ENCODE measurements at places on chromosomes 13 and 19.

GRCh38 chr13:55669051-55669450 lies 1471.7 kb upstream of the PRR20A start:
- no peak for DNase-seq

DNA sequence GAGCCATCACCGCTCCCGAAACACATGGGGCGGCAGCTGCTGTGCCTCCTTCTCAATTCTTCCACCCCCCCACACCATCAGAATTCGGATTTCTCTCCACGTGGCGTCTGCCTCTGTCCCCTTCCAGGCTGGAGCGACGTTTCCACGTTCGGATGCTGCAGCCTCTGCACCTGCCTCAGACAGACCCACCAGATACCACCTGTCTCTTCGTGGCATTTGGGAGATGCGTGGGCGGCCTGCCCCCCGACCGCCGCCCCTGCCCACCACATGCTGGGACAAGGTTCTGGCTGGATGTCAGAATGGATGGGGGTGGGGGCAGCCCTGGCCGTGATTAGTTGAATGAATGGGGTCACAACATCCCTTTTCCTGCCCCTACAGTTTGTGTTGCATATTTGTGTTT lies 90.0 kb downstream of the SLC7A1 start:
- no peak for DNase-seq

DNA sequence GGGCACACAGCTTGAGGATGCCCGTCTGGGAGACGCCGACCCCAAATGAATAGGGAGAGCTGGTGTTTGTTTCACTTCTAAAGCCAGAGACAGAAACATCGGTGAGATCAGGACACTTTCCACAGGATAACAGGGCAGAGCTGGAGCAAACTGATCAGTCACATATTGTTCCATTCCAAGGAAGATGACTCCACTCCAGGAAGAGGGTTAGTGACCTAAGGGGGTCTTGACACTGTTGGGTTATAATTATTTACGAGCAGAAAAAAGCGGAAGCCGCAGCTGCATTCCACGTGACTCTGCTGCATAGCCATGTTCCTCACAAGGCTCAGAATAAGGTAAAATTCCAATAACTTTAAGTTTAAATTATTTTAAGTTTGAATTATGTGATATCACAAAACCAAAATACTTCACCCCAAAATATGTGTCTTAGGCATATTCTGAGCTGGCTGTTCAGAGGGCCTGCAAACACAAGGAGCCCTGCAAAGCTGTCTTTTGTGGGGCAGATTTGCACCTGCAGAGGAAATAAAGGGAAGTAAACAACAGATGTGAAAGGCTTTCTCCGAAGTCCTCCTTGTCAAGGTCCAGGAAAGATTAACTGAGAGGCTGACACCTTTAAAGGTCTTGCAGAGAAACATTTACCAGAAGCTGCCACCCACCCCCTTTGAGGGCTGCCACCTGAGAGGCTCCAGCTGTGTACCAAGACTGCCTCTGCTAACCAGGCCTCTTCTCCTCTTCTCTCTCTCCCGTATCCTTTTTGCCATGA lies 819.2 kb downstream of the UQCRFS1 start:
- no peak for DNase-seq

DNA sequence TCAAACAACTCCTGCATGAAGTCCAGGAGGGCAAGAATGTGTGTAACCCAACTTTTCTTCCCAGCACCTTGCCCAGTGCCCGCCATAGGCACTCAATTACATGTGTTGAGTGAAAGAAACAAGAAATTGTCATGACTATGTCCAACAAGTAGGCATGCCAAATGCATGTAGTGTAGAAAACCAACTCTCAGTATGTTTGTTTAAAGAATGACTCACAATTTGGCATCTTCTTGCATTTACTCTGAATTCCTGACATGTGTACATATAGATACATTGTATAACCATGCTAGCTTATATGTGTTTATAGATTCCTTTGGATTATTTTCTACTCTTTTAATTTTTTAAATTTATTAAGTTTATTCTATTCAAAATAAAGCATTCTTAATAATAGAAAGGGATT lies 305.0 kb downstream of the EFNB2 start:
- DNase-seq, result peak; percentile 23

GRCh38 chr19:6509118-6509971 lies 7.2 kb upstream of the TUBB4A start:
- no peak for DNase-seq

- DNase-seq, result no peak
Observed at GRCh38 chr13:45695198-45695730, 6.9 kb upstream of the CBY2 start.

DNA sequence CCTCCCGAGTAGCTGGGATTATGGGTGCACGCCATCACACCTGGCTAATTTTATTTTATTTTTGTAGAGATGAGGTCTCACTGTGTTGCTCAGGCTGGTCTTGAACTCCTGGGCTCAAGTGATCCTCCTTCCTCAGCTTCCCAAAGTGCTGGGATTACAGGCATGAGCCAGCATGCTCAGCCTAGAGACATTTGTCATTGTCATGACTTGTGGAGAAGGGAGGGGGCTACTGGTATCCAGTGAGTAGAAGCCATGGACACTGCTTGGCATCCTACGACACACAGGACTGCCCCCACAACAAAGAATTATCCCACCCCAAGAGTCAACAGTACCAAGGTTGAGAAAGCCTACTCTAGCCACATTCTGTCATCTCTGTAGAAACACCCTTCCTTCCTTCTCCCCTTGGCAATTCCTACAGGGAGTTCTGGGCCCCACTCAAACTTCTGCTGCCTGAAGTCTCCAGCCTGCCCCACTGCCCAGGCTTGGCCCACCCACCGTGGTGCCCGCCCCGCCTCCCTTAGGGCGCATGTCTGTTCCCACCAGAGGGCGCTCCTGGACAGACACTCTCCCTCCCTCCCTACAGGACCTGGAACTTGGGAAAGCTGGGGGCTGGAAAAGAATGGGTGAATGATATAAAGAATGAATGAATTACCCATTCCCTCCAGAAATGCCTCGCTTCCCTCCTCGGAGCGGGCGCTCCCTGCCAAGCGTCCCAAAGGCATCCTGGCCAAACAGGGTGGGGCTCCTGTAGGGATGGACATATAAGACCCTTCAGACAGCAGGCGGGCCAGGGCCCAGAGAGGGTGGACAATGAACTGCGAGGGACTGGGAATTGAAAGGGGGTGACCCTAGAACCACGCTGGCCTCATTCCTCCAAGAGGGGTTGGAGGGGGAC lies 5.5 kb upstream of the EMP3 start:
- peak; percentile 77 for DNase-seq

DNA sequence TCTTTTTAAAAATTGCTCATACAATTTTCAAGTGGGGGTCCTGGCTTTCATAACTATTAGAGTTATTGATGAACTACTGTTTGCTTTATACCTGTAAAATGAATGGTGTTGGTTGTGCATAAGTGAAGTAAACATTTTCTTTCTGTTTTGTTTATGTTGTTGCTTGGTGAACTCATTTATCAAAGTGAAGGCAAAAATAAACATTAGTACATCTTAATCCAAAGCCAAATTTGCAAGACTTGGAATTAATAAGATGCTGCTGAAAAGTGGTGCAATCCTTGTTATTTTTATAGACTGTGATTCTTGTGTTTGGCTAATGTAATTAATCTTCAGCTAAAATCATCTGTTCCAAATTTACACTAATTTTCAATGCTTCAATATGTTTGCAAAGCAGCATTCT lies 24.4 kb upstream of the DCT start:
- no peak for DNase-seq

- DNase-seq, result no peak
Observed at GRCh38 chr13:111909501-111909900, 157.4 kb upstream of the SOX1 start.

- no peak for DNase-seq
Observed at GRCh38 chr13:30421093-30422053, 920 bp upstream of the UBE2L5 start.

GRCh38 chr19:18610245-18610555 lies 2.5 kb upstream of the TMEM59L start:
- no peak for DNase-seq

DNA sequence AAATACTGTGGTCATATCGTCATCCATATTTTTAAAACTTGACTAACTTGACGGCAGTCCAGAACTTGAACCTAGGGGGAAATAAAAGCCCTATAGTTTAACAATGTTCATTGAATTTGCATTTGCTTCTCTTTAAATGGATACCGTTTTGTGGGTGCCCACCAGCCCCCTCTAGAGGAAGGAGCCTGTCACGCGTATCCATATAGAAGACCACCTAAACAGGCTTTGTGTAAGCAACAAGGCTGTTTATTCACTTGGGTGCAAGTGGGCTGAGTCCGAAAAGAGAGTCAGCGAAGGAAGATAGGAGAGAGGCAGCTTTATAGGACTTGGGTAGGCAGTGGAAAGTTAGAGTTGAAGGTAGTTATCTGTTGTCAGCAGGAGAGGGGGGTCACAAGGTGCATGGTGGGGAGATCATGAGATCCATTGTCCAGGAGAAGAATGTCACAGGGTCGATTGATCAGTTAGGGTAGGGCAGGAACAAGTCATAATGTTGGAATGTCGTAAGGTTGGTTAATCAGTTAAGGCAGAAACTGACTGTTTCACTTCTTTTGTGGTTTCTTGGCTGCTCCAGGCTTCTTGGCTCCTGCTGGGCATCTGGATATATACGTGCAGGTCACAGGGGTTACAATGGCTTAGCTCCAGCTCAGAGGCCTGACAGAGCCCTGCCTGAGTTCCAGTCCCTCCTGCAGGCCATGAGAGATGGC lies 42.5 kb upstream of the ANKRD10 start:
- no peak for DNase-seq

- DNase-seq, result no peak
Observed at GRCh38 chr19:35883882-35884281, 15.5 kb downstream of the APLP1 start.

- DNase-seq, result peak; percentile 72
Observed at GRCh38 chr13:31476266-31476665, 263.1 kb upstream of the RXFP2 start.

- DNase-seq, result no peak
Observed at GRCh38 chr19:10551698-10552301, 8.1 kb downstream of the ATG4D start.

DNA sequence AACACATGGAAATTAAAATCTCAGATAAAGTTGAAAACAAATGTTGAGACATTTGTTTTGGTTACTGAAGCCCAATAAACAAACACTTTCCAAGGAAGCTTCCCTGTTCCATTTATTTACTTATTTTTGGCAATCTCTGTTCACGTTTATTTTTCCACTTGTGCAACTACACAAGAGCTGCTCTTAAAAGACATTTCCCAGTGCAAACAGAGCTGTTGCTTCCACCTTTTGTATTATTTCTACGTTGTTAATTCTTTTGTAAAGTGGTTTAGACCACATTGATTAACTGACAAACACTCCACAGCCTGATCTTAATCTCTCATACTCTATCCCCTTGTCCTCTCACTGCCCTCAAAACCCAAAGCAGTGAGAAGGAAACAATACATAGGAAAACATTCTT lies 757.6 kb downstream of the LIG4 start:
- no peak for DNase-seq

- no peak for DNase-seq
Observed at GRCh38 chr13:105410602-105411001, 1124.9 kb downstream of the EFNB2 start.

- no peak for DNase-seq
Observed at GRCh38 chr19:6188811-6189210, 53.3 kb downstream of the ACSBG2 start.

GRCh38 chr19:17846146-17846545 lies 1.6 kb downstream of the JAK3 start:
- no peak for DNase-seq

- DNase-seq, result no peak
Observed at GRCh38 chr13:100521851-100522617, 66.6 kb downstream of the GGACT start.

DNA sequence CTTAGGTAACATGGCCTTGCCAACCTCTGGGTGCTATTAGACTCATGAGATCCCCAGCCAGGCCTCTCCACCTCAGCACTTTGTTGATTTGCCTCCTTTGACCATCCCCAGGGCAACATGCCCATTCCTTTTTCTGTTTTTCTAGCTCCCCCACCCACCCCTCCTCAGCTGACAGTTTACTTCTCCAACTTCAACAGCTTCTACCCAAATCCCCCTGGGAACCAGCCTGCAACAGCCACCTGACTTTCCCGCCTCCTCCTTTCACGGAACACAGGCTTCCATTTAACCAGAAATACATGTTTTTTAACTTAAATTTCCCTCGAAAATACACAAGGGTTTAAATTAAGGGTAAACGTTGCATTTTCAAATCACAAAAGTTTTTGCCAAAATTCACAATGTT lies 117.3 kb downstream of the DLEU7 start:
- no peak for DNase-seq

GRCh38 chr13:27367570-27367969 lies 56.8 kb upstream of the GTF3A start:
- DNase-seq, result no peak

DNA sequence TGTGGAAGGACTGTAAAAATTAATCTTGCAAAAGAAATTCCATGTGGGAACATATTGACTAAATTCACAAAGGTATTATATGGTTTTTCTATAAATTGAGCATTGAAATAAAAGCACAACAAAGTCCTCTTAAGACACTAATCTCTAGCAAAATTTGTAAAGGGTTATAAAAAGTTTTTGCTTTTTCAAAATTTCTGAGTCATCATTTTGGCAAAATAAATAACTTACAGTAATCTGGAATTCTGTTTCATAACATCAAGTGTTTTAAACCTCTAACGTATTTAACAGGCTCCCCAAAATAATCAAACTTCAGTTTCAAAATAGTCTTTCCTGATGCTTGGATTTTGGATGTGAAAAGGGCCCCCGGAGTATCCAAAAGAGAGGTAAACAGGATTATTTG lies 26.0 kb downstream of the MED4 start:
- no peak for DNase-seq

GRCh38 chr13:111857846-111858560 lies 208.9 kb upstream of the SOX1 start:
- DNase-seq, result no peak

GRCh38 chr19:56760842-56761241 lies 79.7 kb downstream of the PEG3 start:
- no peak for DNase-seq

- DNase-seq, result no peak
Observed at GRCh38 chr13:80214050-80214449, 126.9 kb downstream of the SPRY2 start.

DNA sequence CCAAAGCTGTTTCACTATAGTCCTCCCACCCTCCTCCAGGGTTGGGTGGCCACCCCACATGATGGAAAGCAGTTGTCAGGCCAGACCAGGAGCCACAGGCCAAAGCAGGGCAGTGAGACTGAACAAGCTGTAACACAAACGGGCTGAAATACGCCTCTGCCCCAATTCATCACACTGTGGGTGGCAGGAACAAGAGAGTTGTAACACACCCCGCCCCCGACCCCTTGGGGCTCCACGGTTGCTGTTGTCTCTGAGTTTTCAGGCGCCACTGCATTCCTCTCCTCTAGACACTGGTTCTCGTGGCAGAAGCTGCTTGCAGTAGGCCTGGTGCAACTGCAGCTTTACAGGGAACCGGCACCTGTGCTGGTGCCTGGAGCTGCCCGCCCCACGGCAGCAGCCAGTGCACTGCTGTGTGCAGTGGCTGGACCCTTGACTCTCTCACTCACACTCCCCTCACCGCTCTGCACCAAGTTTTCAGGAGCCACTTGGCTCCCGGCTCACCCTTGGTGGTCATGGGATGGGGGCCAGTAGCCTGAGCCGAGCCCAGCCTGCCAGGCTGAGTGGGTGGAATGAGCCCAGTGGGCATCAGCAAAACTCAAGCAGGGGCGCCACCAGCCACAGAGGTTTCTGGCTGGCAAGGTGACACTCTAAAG lies 1314.5 kb upstream of the MIR17HG start:
- no peak for DNase-seq
